NCI-H460 (cell line): ENCODE measurements at places on chromosomes 1 and 21.

DNA sequence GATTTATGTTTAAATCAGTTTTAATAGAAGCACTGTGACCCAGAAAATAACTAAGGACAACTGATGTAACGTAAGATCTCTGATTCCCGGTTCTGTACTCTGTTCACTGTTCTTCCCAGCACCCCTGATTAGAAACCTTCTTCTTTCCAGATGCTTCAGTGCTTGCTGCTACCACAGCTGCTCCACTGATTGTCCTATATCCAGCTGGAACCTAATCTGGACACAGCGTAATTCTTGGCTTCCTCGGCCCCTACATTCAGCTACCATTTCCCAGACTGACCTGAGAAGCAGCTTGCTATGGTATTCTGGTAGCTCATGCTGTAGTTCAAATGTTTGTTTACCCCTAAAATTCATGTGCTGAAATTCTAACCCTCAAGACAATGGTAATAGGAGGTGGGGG is 302.7 kb downstream of the GRIK1 start:
- no peak for DNase-seq

DNA sequence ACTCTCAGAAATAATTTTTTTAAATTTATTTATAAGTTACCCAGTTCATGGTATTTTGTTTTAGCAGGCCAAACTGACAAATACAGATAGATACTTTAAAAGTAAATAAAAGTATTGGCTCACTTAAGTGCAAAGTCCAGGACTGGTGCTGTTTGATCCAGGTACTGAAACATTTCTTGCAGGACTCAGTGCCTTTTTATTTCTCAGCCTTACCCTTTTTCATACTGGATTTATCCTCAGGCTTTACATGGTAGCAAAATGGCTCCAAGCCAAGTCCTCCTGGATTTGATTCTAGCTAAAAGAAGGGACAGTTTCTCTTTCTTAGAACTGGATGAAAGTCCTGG is 83.8 kb downstream of the DIRAS3 start:
- no peak for DNase-seq

GRCh38 chr1:236421022-236421421 is 26.9 kb downstream of the EDARADD start:
- peak; percentile 18 for DNase-seq

- no peak for DNase-seq
Measured at GRCh38 chr1:25676488-25676887, 59.9 kb downstream of the MAN1C1 start.

DNA sequence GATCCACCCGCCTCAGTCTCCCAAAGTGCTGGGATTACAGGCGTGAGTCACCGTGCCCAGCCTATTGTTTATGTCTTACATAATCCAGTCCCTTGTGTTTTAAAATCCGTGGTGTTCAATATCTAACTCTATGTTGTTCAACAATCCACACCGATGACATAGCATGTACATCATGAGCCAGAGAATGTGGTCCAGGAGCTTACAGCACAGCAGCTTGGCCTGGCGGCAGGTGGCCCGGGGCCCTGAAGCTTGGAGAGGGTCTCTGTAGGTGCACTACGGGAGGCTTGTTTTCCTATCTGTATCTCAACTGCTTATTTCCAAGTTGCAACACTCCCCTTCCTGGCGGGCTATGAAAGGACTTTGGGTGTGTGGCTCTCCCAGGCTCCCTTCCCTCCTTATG is 138.4 kb downstream of the ADSS2 start:
- no peak for DNase-seq

DNA sequence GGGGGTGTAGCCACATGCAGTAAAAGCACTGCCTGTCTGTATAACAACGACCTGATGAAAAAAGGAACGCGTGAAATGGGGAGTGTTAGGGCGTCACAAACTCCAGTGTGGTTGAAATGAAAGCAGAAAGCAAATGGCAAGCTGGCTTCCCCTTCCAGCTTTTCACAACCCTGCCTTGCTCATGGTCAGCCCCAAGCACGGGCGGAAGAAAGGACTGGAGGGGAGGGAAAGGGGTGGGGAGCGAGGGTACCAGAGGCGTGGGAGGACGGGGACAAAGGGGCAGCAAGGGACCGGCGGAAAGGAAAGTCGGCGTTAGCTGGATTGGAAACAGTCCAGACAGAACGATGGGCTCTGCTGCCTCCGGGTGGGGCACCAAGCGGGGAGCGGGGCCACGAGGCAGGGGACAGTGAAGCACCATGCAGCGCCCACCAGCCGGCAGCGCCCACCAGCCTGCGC is 9.6 kb downstream of the VPS26C start:
- DNase-seq, result no peak

GRCh38 chr1:42385283-42385682 is 4.7 kb downstream of the RIMKLA start:
- peak; percentile 23 for DNase-seq
